ENCODE measurements at places on chromosomes 2 and 18.

- no peak for DNase-seq
Measured at GRCh38 chr18:74623047-74623816, 25.6 kb downstream of the ZNF407 start.

DNA sequence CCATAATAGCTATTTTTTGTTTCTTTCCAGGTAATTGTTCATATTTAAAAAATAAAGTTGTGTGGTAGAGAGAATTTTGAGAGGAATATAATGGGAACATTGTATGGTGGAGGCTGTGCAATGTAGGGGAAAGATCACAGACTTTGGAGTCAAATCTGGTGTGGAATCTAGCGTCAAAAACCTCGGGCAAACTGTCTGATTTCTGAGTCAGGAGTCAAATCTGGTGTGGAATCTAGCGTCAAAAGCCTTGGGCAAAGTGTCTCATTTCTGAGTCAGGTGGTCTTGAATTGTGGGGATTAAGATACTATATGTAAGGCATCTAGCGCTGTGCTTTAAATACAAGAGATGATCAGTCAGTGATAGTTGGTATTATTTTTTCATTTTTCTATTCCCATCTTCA lies 5.1 kb downstream of the PTPN4 start:
- no peak for DNase-seq

DNA sequence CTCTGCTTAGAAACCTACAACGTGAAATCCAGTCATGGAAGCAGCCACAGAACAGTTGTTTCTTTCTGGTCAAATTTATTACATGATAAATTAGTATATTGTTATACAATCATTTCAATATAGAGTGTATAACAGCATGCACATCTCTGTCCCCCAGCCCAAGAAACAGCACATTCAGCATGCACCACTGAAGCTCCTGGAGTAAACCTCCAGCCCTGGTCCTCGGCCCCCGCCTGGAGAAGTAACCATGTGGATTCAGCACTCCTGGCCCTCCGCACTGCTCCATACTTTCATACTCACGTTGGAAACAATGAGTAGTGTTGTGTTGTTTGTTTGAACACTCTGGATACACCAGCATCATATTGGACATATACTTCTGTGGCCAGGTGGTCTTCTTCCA lies 15.3 kb upstream of the ID2 start:
- no peak for DNase-seq

DNA sequence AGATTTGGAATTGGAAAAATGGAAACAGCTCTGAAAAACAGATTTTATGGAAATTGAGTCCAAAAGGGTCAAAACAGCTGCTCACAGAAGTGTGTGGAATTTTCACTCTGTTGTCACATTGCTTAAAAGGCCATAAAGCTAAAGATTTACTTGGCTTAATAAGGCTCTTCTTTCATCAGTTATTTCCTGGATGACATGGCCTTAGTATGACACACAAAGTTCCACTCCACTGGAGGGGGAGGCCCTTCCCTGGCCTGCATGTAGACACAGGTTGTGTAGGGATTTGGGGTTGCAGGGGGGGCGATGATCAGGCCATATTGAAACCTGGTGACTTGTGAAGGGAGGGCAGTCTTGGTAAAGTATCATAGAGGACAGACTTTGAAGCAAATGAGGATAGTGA lies 34.0 kb downstream of the TMEM185B start:
- DNase-seq, result no peak

DNA sequence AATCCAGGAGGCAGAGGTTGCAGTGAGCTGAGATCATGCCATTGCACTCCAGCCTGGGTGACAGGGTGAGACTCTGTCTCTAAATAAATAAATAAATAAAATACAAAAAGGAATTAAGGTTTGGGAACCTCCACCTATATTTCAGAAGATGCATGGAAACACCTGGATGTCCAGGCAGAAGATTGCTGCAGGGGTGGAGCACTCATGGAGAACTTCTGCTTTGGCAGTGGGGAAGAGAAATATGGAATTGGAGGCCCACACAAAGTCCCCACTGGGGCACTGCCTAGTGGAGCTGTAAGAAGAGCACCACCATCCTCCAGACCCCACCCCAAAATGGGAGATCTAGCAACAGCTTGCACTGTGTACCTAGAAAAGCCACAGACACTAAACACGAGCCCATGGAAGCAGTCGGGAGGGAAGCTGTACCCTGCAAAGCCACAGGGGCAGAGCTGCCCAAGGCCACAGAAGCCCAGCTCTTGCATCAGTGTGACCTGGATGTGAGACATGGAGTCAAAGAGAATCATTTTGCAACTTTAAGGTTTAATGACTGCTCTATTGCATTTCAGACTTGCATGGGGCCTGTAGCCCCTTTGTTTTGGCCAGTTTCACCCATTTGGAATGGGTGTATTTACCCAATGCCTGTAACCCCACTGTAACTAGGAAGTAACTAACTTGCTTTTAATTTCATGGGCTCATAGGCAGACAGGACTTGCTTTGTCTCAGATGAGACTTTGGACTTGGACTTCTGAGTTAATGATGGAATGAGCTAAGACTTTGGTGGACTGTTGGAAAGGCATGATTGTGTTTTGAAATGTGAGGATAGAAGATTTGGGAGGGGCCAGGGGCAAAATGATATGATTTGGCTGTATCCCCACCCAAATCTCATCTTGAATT lies 265.3 kb downstream of the ZEB2 start:
- no peak for DNase-seq

DNA sequence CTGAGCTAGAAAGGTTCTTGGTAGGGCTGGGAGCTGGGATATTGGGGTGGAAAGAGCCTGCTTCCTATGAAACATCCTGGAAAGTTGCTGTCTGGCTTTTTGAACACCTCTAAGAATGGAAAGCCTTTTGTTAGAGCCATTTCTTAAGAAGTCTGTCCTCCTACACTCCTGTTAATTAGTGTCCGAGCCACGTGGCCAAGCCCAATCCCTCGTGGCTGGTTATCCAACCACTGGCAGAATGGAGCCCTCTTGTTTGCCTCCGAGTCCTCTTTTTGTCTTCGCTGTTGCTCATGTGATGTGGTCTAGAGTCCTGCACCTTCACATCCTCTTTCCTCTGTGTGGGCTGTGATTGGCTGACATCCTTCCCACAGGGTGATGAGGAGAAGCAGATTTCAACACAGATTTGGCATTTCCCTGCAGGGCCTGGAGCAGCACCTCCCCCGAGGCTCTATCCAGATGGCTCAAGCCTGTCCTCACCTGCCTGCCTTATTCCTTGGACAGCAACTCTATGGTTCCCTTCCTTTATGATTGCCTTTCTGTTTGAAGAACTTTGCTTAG lies 8.2 kb upstream of the TOGARAM2 start:
- DNase-seq, result no peak

DNA sequence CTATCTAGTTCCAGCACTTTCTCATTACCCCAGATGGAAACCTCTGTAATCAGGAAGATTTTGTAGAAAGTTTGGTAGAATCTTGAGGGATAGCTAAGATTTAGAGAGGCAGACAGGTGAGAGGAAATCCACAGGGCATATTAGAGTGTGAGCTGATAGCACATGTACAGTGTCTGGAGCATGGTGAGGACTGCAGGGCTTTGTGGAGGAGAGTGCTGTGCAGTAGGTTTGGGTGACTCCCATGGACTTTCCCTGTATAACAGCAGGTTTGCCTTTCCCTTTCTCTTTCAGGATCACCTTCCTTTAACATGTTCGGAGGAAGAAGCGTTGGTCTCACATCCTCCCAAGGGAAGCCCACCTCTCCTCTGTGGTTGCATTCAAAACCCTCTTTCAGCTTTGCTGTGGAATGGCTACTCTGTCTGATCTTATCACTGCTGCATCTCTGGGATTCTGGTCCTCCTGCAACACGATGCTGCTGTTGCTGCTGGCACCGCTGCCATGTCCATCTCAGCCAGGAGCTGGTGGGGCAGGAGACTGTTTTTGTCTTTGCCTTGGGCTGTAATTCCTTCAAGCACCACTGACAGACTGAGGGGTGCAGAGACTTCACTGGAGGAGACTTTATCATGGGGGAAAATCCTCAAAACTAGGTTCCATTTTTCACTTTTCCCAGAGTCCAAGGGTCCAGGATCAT lies 7.8 kb upstream of the KIF5C start:
- DNase-seq, result no peak

- no peak for DNase-seq
Measured at GRCh38 chr18:44602380-44602779, 78.3 kb upstream of the SETBP1 start.

- no peak for DNase-seq
Measured at GRCh38 chr18:59308938-59309260, 9.6 kb downstream of the CPLX4 start.
